SJCRH30 (cell line): ENCODE measurements at places on chromosomes 11 and 22. TPM values are rescaled to one million over a fixed set of nuclear protein-coding genes. Genes with fewer than 3 reads are reported as not detected.

Gene CD44
- total RNA-seq = 0.04 and 0.05 TPM in 2 replicates

Gene GPHA2
- not detected in 2 replicates for total RNA-seq

Gene PARVB
- not detected in 2 replicates for total RNA-seq

Gene OR5AP2
- not detected in 2 replicates for total RNA-seq

Gene ACR
- not detected in 2 replicates for total RNA-seq

Gene OR52J3
- not detected in 2 replicates for total RNA-seq
